T-helper 2 cell treated with Interferon-gamma antibody and Interleukin-4, amounts not matched to agents 5 μg/mL and 100 μg/mL, for 36 hours (primary cell): ENCODE measurements at places on chromosomes 11 and 22.
A peak's percentile ranks its signal among the peaks of the same experiment; 100 is the strongest.

- no peak for DNase-seq
Observed at GRCh38 chr11:45092901-45093760, 53.3 kb upstream of the PRDM11 start.

DNA sequence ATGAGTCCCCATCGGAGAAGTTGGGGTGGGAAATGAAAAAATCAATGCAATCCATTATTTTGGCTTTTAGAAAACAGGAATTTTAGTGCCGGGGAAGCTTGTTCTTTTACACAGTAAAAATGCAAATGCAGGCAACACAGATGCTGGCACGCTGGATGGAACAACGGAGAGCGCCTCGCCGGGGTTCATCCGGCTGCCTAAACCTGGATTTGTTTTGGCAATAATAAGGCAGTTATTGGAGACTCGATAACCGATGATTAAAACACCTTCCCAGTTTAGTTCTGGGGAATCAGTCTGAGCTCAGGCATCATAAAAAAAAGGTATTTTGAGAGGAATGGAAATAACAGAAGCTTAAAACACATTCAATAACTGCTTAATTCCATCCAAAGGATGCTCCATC is 2.9 kb downstream of the DSCAML1 start:
- DNase-seq = no peak

DNA sequence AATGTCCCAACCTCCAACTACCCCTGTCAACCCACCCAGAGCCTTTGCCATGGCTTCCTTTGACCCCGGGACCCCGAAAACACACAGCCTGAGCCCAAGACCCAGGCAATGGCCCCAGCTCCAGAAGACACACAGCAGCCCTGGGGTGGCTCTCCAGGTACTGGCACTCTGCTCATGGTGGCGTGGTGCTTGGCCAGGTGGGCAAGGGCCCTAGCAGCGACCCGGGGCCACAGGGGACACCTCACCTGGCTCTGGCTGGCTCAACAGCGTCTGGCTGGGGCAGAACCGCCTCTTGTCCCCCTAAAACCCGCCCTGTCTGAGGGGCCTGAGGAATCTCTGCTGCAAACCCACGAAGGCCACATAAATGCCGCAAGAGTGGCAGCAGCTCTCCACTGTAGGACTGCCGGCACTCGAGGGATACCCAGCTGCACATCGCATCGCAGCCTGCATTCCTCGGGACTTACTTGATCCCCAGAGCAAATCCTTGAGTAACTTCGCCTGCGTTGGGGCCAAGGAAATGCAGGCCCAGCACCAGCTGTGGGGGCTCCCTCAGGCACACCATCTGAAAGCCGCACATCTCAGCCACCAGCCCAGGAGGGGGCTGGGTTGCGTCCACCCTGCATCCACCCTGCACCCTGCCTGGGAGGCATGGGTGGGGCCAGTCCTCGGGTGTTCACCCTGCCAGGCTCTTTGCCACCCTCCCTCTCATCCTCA is 23.1 kb upstream of the GNB1L start:
- no peak for DNase-seq

GRCh38 chr11:64233913-64234586 is at the start of gene VEGFB:
Gene VEGFB (plus strand): TSS chr11:64234584. CDS start chr11:64234834, 250 bp downstream.
- peak; percentile 72 for DNase-seq

DNA sequence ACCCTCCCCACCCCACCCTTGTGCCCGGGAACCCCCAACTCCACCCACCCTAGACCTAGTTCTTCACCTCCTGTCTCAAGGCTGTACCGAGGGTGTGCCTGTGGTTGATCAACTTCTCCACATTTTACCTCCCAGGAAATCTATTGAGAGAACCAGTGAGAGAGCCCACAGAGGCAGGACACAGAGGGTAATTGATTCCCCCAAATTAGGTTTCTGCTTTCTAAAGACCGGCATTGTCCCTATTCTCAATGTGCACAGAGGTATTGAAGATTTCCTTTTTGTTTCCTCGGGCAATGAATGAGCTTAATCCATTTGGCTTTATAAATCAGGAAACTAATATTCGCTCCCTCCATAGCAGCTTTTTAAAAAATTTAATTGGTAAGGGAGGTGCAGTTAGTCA is 6.0 kb upstream of the LMO1 start:
- no peak for DNase-seq

- DNase-seq = no peak
Observed at GRCh38 chr11:60077216-60077817, 11.1 kb upstream of the MS4A2 start.

- no peak for DNase-seq
Observed at GRCh38 chr22:31138126-31138525, 2.2 kb downstream of the PLA2G3 start.

GRCh38 chr11:17778352-17778751 is 43.8 kb downstream of the KCNC1 start:
- DNase-seq = no peak

GRCh38 chr11:47593934-47594855 is at the start of gene C1QTNF4:
Gene C1QTNF4 (minus strand): TSS chr11:47594411. CDS start chr11:47590810, 3,601 bp downstream.
- no peak for DNase-seq

GRCh38 chr22:17562906-17563870 is at the start of gene SLC25A18:
Gene SLC25A18 (plus strand): TSS chr22:17563498. CDS start chr22:17579945, 16,447 bp downstream.
- DNase-seq = no peak

- no peak for DNase-seq
Observed at GRCh38 chr11:109298865-109299264, 123.1 kb upstream of the C11orf87 start.

- DNase-seq = no peak
Observed at GRCh38 chr11:81165164-81165563, 1568.5 kb downstream of the FAM181B start.

GRCh38 chr22:25372000-25372595 is 152.7 kb downstream of the CRYBB2 start:
- no peak for DNase-seq

DNA sequence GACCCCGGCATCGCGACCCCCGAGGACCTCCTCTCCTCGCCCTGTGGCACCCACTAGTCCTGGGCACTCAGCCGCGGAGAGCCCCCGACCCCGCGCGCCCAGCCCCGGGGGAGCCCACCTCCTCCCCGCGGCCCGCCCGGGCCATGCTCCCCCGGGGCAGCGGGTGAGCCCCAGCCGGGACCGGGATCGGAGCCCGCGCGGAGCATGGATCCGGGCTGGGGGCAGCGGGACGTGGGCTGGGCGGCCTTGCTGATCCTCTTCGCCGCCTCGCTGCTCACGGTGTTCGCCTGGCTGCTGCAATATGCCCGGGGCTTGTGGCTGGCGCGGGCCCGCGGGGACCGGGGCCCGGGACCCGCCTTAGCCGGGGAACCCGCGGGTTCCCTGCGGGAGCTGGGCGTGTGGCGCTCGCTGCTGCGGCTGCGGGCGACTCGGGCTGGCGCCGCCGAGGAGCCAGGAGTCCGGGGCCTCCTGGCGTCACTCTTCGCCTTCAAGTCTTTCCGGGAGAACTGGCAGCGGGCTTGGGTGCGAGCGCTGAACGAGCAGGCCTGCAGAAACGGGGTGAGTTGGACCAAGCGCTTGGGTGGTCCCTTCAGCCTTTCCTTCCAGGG is 498 bp downstream of the C2CD2L start:
- DNase-seq = no peak

DNA sequence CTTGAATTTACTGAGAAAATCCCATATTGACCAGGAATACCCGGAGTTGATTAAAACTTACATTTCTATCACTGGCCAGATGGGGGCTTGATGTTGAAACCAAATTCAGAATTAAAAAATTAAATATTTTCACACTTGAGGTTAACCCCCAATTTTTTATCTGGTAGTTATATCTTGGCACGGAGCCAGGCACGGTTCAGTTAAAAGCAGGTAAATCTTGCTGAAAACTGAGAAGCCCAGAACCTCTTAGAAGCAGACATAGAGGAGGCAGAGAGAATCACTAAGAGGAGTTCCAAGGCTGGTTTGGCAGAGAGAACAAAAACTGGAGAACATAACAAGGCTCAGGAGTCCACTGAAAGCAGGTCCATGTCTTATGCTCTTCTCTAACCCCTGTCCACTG is 77.7 kb downstream of the USP35 start:
- DNase-seq = no peak

DNA sequence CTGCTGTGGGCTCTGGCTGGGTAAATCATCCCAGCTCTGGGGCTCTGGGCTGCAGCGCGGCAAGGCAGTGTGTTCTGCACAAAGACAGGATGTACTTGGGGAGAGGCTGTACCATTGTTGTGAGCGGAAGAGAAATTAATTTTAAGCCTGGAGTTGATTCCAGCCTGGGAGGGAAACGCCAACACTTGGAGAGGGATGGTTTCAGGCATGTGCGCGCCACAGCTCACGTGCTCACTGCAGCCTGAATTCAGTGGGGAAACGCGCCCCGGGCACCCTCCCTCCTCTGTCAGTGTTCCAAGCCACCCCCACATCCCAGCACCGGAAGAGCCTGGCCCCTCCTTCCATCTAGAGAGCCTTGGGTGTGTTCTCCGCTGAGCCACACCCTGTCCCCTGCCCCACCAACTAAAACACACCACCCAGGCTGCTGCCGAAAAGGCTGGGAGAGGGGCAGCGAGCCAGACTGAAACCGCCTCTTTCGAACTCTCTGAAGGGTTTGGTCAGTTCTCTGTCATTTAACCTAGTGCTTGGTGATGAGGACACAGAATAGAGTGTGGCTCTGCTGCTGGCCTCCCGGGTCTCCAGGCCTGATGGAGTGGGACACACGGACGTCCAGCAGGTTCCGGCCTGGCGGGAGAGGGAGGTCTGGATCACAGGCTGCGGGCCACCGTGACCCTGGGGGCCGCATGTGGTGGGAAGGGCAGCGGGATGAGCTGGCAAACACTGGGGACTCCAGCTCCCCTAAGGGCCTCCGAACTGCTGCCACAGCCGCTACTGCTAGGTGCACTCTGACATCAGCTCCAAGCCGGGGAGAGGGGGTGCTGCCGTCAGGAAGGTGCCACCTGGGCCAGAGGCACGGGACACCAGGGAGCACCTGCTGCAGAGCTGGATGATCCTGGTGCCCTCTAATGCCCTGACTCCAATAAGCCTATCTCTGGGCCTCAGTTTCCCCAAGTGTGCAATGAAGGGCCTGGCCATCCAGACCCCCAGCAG is 230.8 kb downstream of the CTTN start:
- no peak for DNase-seq

DNA sequence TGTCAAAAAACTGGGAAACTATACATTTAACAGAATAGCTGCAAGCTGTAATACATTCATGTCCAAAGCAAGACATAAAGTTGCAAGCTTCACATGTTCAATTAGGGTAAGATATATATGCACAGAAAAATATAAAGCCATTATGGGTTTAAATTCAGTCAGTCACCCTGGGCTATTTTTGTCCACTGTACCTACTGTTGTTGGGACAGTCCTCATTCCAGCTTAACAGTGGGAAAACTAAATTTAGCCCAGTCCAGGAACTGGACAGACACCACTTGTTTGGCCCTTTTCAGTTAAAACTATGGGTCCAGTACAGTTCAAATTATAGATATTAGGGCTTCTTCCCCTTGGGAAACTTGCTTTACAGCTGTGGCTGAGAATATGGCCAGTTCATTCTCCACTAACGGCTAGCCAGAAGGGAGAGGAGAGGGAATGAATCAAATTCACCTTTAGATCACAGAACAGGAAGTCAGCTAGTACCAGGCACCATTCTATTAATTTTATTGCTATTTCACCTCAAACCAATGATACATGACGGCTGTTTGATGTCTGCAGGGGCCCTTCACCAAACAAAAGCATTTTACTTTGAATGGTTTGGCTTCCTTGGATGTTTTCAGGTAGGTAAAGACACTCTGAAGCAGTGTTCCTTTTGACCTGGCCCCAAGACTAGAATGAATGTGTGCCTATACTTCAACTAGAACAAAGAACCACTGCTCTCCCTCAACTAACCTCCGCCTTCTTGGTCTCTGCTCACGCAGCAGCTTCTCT is 22.2 kb downstream of the ZNF280B start:
- DNase-seq = no peak

DNA sequence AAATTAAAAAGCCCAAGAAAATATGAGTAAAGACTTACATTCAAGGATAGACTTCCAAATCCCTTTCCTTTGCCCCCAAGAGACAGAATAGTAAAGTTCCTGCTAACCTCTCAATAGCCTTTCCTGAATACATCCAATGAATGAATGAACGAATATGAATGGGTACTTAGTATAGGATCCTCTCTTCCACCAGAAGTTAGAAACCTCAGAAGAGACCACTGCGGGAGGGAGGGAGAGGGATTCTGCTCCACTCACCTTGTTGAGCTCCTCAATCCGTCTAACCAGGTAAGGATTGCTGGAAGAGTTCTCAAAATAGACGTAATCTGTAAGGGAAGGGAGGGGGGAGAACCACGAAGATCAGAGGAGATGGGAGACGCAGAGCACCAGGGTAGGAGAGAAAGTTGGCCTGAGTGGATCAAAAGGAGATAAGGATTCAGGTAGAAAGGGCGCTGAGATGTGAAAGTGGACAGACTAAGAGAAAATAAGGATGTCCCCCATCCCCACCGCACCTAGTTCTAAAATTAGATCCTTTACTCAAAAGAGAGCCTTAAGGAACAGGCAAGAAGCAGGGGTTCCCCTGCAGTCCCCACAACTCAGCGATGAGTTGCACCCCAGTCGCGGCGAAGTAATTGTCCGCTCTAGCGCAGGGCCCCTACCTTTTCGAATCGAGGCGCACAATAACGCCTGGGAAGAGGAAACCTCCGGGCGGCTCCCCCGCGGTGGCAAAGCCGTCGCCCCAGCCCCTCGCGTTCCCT is 1.1 kb downstream of the MTA2 start:
- DNase-seq = no peak
